ENCODE measurements at places on chromosomes 16 and 17.

GRCh38 chr17:45756266-45756991, 27.7 kb upstream of the CRHR1 start:
- no peak for DNase-seq

GRCh38 chr16:67546761-67547422, 15.4 kb upstream of the CTCF start:
- no peak for DNase-seq

GRCh38 chr17:29505836-29506235, 61.0 kb downstream of the ABHD15 start:
- DNase-seq = no peak

DNA sequence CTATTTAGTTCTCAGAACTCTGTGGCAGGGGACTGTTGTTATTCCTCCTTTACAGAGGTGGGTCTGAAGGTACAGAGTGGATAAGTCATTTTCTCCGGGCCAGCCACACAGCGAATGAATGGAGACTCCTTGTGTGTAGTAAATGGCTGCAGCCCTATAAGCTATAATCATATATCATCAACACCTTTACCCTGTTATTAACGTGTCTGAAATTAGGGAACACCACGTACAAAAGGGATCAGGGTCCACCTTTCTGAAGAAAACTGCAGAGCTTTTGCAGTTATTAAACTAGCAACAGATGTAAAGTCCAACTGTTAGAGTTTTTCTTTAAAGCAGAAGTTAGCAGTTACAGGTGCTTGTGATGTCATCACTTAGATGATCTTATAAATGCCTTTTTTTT, 696.7 kb downstream of the MAF start:
- no peak for DNase-seq

GRCh38 chr17:81898029-81898866, 3.8 kb upstream of the NPB start:
- DNase-seq = no peak

GRCh38 chr16:31250782-31251384, 8.9 kb upstream of the ITGAM start:
- DNase-seq = no peak

GRCh38 chr17:18981642-18982424, 22.7 kb downstream of the FAM83G start:
- no peak for DNase-seq

- no peak for DNase-seq
These were observed 75.8 kb downstream of the ABCC6 start for GRCh38 chr16:16147316-16147999.

- DNase-seq = no peak
These were observed 198.4 kb upstream of the SOX9 start for GRCh38 chr17:71922439-71922838.

DNA sequence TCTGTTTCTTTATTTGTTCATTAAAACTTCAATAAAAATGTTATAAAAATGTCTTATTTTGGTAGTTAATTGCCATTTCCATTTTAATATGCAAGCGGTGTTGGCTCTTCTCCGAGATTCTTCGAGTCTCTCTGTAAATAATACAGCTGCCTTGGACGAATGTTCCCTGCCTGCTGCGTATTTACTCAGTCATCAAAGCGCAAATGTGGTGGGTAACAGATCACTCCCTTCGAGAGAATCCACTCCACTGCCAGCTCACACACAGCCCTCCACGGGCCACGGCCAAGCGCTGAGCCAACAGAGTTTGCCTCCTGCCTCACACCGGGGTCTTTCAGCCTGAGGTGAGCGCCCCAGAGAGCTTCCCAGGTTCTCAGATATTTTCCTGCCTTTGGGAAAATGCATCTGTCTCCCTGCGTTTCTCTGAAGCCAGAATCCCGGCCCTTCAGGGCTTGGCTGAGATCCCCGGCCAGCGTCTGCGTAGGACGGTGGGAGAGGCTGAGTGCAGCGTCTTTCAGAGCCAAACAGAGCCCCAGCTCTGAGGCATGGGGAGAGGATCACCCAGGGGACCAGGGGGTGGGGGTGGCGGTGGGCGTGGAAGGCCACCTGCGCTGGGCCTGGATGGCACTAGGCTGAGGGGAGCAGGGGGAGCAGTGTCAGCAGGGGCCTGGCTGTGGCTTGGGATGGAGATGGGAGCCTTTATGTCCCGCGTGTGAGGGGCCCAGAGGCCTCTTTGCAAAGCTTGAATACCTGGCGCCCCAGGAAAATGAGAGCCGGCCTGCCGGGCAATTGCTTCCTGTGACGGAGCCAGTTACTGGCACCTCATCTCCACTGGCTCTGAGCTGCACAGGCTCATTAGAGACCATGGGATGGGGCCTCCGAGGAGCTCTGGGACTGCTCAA, 248.7 kb downstream of the RBFOX3 start:
- no peak for DNase-seq

- no peak for DNase-seq
These were observed 5.1 kb downstream of the CEMP1 start for GRCh38 chr16:2526135-2526534.

- DNase-seq = no peak
These were observed 92.2 kb upstream of the CDH11 start for GRCh38 chr16:65213866-65214595.

DNA sequence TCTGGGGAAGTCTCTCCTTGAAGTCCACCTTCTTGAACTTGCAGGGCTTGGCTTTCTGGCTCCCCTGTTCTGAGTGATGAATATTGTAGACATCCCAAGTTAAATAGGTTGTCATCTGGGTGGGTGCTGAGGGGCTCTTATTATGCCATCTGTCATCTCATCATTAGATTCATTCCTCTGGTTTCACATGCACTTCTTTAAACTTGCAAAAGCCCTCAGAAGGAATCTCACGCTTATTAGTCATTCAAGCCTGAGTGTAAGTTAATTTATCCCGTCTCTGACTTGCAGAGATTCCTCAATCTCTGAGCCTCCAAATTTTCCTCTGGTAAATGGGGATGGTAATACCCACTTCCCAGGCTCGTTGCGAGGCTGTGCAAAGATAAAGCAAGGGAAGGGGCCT, 5.7 kb downstream of the MGAT5B start:
- no peak for DNase-seq

DNA sequence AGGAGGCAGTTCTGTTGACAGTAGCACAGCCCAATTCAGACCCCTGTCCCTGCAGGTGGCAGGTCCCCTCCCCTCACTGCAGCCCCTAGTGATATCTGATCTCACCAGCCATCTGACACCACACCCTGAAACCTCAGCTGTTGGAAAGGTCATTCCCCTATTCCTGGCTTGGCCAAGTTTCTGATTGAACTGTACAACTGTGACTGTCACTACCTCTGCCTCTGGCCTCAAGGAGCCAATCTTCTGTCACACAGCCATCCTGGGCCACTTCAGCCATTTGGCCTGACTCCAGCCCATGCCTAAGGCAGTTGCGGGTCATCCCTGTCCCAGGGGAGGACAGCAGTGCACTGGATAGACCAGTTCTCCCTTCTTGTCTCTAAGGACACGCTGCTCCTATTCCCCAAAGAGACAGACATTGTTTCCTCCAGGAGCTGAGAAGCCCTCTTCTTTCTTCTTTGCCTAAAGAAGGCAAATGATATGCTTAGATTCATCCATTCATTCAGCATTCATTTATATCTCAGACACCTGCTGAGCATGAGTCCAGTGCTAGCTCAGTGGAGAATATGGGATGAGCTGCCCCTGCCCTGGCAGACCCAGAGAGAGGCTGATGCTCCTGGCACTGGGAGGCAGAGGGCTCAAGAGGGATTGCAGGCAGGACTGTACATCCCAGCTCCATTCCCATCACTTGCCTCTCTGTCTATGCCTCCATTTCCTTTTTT, 4.6 kb upstream of the ALDOA start:
- DNase-seq = no peak

GRCh38 chr16:49490321-49490705, 116.7 kb downstream of the C16orf78 start:
- no peak for DNase-seq
